Suprapubic skin (tissue), 4 donors: ENCODE measurements at places on chromosomes 12 and 14. TPM values are rescaled to one million over a fixed set of nuclear protein-coding genes. Genes with fewer than 3 reads are reported as not detected.

GRCh38 chr12:96710127-96710745 lies 196.8 kb upstream of the NEDD1 start:
- no peak for DNase-seq

Gene SSTR1
- total RNA-seq = 0.44 TPM

- DNase-seq = no peak
Measured at GRCh38 chr14:93729993-93730392, 58.3 kb downstream of the PRIMA1 start.

DNA sequence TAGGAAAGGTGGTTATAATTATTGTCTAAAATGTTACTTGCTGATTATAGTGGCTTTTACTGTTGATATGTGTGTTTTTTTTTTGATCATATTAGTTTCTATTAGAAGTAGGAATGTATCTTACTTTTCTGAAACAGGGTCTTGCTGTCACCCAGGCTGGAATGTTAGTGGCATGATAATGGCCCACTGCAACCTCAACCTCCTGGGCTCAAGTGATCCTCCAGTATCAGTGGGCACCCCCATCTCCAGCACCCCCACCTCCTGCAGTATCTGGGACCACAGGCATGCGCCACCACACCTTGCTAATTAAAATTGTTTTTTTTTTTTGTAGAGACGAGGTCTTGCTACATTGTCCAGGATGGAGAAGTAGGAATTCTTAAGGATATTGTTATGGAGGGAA lies 11.3 kb downstream of the ATF1 start:
- no peak for DNase-seq

Gene NINJ2
- 9.5 TPM for total RNA-seq

DNA sequence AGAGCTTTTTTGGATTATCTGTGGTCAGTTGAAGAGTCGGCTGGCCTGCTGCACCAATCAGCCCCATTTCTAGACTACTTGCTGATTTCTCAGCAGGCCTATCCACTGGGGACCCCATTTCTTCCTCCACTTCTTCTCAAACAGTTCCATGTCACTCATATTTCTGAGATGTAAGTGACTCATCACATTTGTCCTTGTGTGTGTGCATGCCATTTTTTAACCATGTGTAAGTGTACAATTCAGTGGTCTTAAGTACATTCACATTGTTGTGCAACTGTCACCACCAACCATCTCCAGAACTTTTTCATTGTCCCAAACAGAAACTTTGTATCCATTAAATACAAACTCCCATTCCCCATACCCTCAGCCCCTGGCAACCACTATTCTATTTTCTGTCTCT lies 14.2 kb downstream of the TMEM229B start:
- DNase-seq = no peak

DNA sequence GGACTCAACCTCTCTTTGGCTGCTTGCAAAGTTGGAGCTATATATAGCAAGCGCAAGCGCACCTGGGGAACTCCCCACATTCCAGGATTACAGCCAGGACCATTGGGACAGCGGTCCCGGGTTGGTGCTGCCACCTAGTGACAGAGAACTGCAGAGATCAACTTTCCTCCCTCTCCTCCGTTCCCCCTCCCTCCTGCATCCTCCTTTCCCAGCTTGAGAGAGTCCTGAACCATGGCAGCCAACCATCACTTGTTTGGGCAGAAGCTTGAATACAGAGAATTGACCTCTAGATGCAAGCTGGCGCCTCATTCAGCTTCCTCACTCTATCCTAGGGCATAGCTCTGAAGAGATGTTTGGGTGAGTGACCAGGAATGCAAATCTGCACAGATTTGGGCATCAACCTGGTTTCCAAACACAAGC lies 17.4 kb upstream of the FLVCR2 start:
- no peak for DNase-seq

- no peak for DNase-seq
Measured at GRCh38 chr12:40261937-40262336, 37.1 kb downstream of the LRRK2 start.

Gene NFATC4
- total RNA-seq = 11.2 TPM

Gene KRT82
- 40.7 TPM for total RNA-seq

DNA sequence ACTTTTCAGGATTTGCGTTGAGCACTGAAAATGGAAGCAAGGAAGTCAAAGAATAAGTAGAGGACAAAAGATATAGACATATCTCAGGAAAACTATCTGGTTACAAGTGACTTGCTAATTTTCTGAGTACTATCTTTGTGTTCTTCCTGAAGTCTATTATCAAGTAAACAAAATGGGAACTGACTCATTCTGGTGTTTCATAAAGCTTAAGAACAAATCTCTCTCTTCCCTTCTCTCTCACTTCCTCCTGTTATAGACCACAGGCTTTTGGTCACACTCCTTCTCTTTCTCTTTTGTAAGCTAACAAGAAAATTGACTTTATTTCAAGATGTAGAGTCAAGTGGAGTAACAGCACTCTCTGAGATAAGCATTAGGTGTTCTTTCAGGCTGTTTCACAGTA lies 406.6 kb upstream of the SYT1 start:
- DNase-seq = no peak

- DNase-seq = no peak
Measured at GRCh38 chr14:32947792-32948191, 9.1 kb downstream of the NPAS3 start.

GRCh38 chr12:51818566-51819300 lies 29.8 kb downstream of the FIGNL2 start:
- no peak for DNase-seq

DNA sequence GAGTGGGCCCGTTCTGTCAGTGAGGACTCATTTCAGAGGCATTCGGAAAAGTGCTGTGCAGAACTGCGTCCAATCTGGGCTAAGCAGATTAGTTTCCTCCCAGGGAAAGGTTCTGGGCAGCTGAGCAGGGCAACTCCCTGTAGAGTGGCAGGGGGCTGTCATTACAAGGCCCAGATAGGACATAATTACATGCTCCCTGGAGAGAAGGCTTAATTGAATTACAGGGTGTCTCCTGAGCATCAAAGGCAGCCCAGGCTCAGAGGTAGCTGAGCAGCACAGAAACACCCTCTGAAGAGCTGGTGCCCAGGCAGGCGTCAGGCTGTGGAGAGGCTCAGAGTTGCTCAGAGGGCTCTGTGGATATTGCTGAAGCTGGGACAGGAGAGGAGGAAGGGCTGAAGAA lies 36.0 kb downstream of the SLC8A3 start:
- no peak for DNase-seq

- no peak for DNase-seq
Measured at GRCh38 chr12:13130981-13131380, 27.5 kb upstream of the GSG1 start.

GRCh38 chr12:13784504-13784903 lies 196.9 kb downstream of the GRIN2B start:
- DNase-seq = no peak

DNA sequence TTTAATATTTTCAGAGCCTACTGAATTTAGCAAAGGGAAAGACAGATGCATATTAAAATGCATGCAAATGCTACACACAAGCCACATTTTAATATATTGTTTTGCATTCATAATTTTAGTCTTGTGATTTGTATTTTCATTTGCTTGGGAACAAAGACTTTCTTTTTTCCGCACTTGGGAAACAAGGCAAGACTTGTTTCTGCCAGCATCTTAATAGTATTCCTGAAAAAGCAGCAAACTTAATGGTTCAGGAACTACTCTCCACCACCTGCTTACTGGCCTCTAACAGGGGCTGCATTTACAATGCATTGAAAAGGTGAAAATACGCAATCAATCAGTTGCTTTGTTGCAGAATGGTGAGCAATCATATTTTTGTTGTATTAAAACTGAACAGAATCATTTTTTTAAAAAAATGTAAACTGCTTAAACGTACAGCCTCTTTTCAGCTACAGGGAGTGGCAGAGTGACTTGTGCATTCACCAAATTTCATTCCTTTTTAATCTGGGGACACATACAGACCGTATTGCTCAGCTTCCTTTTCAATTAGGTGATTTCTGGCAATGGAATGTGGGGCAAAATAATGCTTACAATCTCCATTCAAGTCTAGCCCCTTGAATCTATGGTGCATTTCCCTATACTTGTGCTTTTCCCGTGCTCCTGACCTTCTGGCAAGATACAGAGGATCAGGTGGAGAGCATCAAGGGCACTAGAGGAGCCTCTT lies 144.1 kb upstream of the BTG1 start:
- no peak for DNase-seq

- DNase-seq = no peak
Measured at GRCh38 chr12:65597527-65597926, 226.8 kb upstream of the HMGA2 start.

Gene KIF5A
- total RNA-seq = 0.23 TPM

Gene GNPTAB
- total RNA-seq = 68.2 TPM

- DNase-seq = no peak
Measured at GRCh38 chr14:21063479-21063878, 5.9 kb downstream of the RNASE8 start.

DNA sequence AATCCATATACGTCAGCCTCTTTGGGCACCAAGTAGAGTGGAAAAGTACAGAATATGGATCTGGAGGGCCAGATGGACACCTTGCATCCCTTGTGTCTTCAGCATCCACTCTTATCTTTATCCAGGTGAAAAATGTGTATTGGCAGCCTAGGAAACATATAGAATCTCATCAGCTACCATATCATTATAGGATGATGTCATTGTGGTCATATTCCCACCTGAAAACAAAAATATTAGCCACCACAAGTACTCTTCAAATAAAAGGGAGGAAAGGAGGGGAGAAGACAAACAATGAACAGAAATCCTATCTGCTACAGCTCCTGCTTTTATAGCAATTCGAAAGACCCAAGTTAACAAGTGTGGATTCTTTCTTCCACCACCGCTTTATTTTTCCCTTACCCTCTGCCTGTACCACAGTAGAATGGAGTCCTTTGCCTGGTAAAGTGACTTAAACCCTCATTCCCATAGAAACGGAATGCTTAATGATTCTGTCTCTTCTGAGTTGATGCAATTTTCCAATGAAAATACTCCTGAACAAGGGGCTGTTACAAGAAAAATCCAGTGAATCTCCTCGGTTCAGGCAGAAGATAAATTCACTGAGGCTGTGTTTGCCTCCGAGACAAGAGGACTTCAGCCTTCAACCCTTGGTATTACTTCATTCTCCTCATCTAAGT lies 13.8 kb upstream of the IL26 start:
- no peak for DNase-seq

Gene SERPINA12
- total RNA-seq = 250 TPM

DNA sequence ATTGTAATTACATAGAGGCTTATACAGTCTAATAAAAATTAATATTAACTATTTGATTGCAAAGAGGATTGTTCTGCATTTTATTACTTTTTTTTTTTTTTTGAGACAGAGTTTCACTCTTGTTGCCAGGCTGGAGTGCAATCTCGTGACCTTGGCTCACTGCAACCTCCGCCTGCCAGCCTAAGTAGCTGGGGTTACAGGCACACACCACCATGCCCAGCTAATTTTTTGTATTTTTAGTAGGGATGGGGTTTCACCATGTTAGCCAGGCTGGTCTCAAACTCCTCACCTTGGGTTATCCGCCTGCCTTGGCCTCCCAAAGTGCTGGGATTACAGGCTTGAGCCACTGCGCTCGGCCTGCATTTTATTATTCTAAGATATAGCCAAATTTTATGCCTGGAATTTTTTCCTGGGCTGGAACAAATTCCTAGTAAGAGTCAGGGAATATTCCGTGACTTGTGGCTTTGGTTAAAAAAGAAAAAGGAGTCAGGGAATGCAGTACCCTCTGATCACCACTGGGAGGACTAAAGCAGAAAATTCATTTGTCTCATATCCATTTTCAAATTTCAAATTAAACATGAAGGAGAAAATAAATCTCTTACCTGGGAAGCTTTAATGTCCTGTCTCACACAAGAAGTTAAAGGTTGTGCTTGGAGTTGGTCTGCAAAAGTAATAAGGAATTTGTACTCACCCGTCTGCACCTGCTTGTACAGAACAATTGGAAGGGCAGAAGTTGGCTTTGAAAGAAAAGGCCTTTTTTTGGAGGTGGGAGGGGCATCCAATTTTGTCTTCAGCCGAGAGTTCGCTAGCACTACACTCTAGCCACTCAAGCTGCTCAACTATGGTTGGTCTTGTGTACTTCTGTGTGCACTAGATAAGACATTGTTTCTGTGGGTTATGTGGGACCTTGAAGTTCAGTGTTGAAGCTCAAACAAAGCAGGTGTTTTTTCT lies 8.7 kb downstream of the MARK3 start:
- DNase-seq = no peak

Gene DCP1B
- total RNA-seq = 19.5 TPM

DNA sequence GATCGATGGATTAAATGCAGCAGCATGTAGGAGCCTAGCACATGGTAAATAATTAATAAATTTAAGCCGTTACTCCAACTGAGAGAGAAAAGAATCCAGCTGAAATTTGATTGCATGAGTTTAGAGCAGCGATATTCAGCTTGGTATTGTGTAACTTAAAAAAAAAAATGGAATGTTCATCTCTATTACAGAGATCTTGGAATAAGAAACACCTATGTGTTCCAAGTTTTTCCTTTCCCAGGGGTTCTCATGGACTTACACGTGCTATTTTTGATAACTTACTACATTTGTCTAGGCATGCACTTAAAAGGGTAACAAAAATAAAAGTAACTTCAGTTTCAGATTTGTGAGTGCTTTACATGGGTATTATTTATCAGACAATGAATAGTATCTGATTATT lies 122.8 kb downstream of the RASSF9 start:
- no peak for DNase-seq

- DNase-seq = no peak
Measured at GRCh38 chr12:7439579-7440505, 4.1 kb downstream of the CD163L1 start.

Gene HOXC9
- total RNA-seq = 5.6 TPM

DNA sequence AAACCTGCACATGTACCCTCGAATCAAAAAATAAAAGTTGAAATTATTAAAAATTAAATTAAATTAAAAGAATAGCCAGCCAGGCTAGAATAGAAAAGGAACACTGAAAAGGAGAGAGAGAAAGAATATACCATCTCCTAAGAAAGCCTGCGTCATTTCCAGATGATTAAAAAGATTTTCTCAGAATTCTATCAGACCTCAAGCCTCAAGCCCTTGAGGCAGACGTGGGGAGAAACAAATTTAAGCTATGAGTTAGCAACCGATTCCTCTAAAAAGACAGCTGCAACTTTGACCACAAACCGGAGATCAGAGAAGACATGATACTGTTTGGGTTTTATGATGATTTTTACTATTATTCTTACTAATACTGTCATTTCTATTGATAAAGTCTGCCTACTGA lies 138.3 kb downstream of the KSR2 start:
- no peak for DNase-seq

DNA sequence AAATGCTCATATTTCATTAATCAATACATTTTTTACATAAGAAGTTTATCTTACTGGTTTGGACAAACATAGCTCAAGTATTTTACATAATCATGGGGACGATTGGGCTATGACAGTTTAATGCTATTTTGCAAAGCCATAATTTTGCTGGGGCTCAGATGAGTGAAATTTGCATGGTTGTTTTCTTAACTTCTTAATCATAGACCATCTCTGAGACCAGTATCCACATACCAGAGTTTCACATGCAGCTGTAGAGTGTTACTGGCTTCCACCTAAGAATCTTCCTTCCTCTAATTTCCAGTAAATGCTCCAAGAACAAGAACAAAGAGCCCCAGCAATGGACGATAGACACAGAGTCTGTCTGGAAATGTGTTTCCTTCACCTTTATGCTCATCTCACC lies 303.0 kb upstream of the TMEM132C start:
- no peak for DNase-seq
